ENCODE measurements at places on chromosomes 2 and 18. TPM values are rescaled to one million over a fixed set of nuclear protein-coding genes. Genes with fewer than 3 reads are reported as not detected.

DNA sequence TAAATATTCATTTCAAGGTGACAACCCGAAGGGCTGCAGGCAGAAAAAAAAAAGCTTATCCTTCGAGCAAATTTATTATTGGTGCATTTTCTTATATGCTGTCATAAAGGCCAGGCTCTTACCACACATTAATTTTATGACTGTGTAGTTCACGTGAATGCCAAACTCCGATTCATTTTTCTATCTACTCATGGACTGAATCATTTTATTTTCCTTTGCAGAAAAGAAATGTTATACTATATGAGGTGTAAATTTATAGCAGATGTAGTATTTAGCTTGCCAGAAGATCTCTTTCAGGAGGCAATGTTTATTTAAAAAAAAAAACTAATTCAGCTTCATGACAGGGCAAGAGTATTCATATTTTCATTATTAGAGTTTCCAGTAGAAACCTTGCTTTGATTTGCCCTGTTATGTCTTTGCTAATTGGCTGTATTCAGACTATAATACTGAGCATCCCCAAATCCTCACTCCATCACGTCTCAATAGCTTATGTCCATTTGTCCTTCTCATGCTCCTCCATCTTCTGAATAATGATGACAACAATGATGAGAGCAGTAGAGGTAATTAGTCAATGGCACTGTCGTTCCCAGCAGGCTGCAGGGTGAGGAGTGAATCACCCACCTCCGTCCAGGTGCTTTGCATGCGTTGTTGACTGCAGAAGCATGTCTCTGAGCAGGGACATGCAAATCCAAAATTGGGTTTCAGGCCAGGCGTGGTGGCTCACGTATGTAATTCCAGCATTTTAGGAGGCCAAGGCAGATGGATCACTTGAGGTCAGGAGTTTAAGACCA, 101.1 kb upstream of the RAB12 start:
- no peak for DNase-seq

DNA sequence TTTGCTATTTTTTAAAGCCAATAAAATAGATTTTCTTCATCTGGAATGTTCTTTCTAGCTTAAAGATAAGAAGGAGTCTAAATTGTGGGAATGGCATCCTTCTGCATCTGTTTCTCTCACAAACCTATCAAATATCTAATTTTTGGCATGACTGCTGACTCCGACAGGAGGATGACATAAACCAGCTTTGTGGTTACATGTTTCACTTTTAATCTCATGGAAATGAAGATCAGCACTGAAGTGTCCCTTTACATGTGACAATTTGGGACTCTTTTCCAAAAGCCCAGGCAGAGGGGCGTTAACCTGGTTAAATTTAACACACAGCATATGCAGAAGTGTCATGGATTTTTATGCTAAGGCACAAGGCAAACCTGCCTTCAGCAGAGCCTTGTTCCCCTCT, 694.7 kb downstream of the ARHGAP15 start:
- DNase-seq = no peak

The NPHP1 gene
- polyA plus RNA-seq = 21.8 TPM

DNA sequence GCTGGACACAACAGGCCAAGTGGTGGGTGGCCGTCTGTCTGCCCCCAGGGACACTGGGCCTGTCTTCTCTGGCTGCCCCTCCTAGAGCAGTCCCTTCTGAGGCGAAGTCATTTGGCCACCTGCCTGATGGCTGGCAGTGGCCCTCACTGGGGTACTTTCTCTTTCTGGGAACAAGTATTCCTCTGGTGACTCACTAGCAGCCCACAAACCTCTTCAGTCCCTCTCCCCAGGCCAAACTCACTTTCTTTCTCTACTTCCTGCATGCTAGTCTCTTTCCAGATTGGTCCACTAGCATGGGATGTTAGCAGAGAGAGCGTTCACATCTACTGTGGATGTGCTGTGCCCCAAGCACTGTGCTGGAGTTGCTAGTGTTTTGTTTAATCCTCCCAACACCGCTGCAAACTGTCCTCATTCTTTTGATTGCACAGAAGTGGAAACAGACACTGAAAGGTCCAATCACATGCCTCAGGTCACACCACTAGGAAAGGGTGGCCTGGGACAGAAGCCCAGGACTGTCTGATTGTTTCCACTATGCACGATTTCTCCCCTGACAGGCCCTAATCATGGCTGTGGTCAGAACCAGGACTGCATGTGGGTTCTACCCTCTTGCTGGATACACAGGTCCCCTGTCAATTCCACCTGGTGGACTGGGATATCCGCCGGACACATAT, 5.2 kb downstream of the DYSF start:
- no peak for DNase-seq

The LRP1B gene
- 0.99 TPM for polyA plus RNA-seq

DNA sequence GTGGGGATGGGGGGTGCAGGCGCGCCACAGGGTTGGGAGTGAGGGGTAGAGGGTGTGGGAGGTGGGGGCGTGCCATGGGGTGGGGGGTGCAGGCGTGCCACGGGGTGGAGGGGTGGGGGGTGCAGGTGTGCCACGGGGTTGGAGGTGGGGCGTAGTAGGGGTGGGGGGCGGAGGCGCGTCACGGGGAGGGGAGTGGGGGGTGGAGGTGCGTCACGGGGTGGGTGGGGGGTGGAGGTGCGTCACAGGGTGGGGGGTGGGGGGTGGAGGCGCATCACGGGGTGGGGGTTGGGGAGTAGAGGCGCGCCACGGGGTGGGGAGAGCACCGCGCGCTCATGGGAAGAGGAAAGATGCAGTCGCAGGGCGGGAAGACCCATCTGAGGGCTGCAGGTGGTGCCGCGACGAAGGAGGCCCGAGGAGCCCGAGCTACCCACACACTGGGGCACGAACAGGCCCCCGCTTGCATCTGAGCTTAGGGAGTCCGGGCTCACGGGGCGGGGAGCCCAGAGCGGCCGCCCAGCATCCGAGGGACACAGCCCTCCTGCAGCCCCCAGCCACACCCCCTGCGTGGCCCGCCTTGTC, 37.5 kb downstream of the SNED1 start:
- no peak for DNase-seq

The DSC1 gene
- polyA plus RNA-seq = 2.8 TPM

The AMMECR1L gene
- 25.7 TPM for polyA plus RNA-seq

The CNDP1 gene
- 1.2 TPM for polyA plus RNA-seq

The TRPM8 gene
- polyA plus RNA-seq = 0.30 TPM

DNA sequence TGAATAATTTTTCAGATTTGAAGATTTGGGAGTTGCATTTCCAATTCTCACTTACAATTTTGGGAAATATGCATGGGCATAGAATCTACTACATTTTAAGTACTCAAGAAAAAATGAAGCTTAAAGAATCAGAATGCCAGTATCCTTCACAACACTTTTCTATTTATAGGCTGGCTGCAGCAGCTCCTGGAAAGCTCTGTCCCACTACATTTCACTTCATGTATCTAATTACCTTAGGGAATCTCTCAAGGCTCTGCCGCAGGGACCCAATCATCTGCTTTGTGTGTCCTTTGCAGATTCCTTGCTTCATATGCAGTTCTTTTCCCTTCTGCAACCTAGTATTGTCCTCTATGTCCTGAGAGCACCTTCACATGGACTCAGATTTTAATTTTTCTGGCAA, 102.9 kb downstream of the NUP35 start:
- no peak for DNase-seq

The LIPT1 gene
- 16.2 TPM for polyA plus RNA-seq

- no peak for DNase-seq
Measured at GRCh38 chr2:190668892-190669291, 20.0 kb downstream of the NAB1 start.

The AQP12B gene
- 0.19 TPM for polyA plus RNA-seq

- DNase-seq = no peak
Measured at GRCh38 chr2:109123586-109124201, 5.3 kb upstream of the SH3RF3 start.

- no peak for DNase-seq
Measured at GRCh38 chr18:47881752-47882455, 48.6 kb downstream of the SMAD2 start.

The KCNK3 gene
- polyA plus RNA-seq = 1.1 TPM

The RAB6C gene
- 0.85 TPM for polyA plus RNA-seq

The TNFAIP6 gene
- polyA plus RNA-seq = 1.8 TPM

DNA sequence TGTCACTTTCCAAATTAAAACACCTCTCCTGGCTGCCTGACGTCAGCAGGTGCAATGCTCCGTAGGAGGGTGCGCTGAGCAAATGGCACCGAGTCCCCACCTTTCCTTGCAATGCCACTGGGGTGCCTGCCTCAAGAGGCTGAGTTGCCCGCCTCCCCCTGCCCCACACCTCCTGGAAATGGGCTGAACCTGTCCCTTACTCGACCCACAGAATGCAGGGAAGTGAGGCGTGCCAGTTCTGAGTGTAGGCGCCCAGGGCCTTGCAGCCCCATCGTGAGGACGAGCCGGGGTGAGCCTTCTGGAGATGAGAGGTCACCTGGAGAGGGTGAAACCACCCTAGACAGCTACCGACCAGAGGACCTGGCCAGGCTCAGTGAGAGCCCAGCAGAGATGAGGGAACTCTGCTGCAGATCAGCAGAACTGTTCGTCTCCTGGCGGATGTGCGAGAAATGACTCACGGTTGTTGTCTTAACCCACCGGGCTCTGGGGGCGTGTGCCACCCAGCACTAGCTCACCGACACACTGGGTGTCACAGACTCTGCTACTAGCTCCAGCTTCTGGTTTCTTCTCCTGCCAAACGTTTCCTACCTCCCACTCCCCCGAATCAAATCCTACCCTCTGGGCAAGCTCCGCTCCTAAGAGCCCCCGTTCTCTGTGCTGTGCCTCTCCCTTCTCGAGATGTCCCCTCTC, 168.7 kb upstream of the HDAC4 start:
- DNase-seq = no peak

The PTRHD1 gene
- polyA plus RNA-seq = 38.4 TPM

GRCh38 chr18:3251249-3251962, 3.8 kb downstream of the MYL12A start:
- DNase-seq = no peak

- DNase-seq = no peak
Measured at GRCh38 chr2:210546424-210547208, 9.8 kb upstream of the CPS1 start.

GRCh38 chr2:189171956-189172609, 7.5 kb downstream of the COL5A2 start:
- no peak for DNase-seq

- DNase-seq = no peak
Measured at GRCh38 chr2:26732446-26732845, 31.6 kb upstream of the SLC35F6 start.

DNA sequence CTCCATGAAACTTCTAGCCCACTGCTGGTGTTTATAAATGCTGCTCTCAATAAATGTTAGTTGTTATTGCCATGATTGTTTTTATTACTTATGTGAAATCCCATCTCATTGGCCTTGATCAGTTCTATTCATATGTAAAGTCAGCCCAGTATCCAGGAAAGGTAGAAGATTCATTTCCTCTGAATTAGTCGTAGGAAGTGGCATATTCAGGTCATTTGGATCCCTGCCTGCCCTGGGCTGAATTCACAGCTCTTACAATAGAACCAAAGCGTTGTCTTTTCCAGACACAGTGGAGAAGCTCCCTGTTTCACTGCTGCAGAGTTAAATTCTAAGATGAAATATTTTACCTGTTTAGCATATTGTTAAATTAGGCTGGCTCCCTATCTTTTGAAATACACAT, 70.3 kb downstream of the MAIP1 start:
- no peak for DNase-seq

The EIF2B4 gene
- 44.1 TPM for polyA plus RNA-seq

- no peak for DNase-seq
Measured at GRCh38 chr2:235501673-235502031, 7.8 kb downstream of the AGAP1 start.

The FIGLA gene
- not detected for polyA plus RNA-seq

DNA sequence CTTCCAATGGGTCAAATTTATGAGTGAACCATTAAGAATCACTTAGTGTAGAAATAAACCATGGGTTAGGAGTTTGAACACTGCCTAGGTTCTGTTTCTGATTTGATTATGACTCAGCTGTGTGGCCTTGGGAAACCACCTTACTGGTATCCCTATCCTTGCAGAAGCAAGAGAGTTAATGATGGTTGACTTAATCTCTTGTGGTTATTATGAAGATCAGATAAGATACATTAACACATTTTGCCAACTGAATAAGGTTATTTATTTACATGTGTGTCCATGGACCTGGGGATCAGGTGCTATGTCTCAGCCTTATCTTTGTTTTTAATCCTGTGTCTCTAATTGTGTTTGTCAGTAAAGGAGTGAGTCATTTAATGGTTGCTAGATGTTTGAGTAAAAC, 5.4 kb upstream of the KCNJ13 start:
- DNase-seq = no peak

DNA sequence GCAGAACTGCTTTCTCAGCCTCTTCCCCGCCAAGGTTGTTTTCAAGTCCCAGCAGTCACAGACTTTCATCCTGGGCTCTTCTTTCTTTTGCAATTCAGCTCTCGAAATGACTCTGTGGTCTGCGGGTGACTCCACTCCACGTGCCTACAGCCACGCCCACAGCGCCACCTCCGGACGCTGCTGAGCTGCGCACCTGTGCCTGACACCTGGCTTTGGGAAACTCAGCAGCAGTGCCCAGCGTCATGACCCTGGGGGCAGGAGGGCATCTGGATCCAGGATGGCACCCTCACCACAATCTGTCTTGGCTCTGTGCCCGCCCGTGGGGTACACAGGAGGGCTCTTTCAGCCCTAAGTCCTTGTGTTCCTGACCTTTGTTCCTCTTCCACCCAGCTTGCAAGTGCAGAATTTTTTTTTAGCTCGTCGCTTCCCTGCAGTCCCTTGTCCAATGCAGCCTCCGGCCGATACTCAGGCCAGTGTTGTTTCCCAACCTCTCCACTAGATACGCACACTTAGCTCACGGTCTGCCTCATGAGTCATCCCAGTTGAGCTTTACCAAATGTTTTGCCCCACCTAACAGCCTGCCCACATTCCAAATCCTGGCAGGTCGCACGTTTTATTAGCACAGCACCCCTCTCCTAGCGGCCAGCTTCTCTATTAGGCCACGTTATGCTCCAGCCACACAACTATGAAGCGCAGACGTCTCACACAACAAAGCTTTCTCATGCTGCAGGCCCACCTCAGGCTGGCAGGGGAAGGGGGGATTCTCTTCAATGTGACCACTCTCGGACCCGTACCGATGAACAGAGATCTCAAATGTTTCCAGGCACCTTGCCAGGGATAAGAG, 6.5 kb upstream of the CAPN10 start:
- no peak for DNase-seq

- no peak for DNase-seq
Measured at GRCh38 chr2:24228470-24228869, 53.6 kb downstream of the FAM228A start.

The FRZB gene
- 9.1 TPM for polyA plus RNA-seq

The SLC38A11 gene
- 26.2 TPM for polyA plus RNA-seq

The SERPINB4 gene
- not detected for polyA plus RNA-seq

DNA sequence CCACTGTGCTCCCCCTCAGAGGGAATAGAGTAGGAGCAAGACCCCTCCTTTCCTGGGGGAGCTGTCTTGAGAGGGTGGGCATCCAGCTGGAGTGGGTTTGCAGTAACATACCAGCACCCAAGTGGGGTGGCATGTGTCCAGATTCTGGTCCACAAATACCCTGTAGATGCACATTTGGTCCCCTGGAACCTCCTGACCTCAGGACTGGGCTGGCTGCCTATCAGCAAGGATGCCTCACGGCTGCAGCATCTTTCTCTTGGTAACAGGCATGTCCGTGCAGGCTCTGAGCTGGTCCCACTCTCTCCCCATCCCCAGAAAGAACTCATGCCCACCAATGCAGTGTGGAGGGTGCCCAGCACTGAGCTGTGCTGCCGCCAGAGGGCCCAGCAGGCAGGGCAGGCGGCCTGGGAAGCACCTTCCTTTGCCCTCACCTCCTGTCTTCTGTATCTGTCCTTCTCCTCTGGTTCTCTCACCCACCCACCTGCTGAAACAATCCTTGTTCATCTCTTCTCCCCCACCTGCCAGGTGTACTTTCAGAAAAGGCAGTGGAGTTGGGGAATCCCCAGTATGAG, 47.4 kb downstream of the ITGB1BP1 start:
- DNase-seq = no peak

All from left renal cortex interstitium (tissue), 4 donors.